ENCODE measurements at places on chromosomes 6 and 20.

GRCh38 chr6:107894809-107895396, 63.1 kb downstream of the SEC63 start:
- peak; percentile 91 for ATAC-seq

DNA sequence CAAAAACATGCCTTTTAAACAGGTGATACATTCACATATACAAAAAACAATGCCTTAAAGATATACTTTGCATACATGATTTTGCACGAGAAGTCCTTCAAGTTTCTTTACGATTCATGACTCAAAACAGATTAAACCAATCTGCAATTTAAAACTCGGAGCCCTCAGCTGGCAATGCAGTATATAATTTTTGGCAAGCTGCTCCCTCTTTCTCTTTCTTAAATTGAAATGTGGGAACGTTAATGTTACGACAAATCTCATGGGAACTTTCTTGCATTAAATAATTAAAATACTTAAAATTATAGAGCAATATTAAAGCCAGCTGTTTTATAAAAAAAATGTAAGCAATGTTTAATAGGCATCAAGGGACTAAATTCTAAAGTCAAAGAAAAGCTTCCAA, 334.6 kb downstream of the ESR1 start:
- ATAC-seq: no peak

DNA sequence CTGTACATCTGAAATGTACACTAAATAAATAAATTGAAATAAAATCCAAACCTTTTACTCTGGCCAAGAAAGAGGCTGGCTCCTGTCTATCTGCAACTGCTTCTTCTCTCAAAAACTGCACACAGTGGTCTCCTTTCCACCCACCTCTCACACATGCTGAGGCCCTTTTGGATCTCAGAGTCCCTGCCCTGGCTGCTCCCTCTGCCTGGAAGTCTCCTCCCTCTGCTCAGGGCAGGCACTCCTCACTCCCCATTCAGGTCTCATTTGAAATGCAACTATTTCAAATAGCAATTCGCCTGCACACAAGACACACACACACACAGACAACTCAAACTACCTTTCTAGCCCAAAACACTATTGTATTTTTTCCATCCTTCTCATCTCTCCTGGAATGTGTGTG, 348.8 kb downstream of the PKHD1 start:
- ATAC-seq: no peak

DNA sequence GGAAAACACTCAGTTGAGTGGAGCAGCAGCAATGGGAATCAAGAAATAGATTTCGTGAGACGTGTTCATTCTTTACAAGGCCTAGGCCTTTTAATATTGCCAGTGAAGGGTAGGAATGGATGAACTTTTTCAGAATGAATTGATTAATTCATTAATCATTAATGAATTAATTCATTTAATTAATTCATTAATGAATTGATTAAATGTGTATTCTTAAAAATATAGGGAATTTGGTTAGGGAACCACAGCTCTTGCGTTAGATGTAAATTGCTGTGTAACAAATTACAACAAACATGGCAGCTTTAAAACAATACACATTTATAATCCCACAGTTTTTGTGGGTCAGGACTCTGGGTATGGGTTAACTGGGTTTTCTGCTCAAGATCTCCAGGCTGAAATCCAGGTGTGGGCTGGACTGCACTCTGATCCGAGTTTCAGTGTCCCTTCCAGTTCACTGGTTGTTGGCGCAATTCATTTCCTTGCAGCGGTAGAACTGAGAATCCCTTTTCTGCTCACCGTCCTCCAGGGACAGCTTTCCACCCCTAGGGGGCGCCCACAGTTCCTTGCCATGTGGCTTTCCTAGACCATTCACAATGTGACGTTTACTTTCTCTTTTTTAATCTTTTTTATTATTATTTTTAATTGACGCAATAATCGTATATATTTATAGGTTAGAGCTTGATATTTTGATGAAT, 32.8 kb upstream of the BCAS1 start:
- peak; percentile 85 for ATAC-seq

DNA sequence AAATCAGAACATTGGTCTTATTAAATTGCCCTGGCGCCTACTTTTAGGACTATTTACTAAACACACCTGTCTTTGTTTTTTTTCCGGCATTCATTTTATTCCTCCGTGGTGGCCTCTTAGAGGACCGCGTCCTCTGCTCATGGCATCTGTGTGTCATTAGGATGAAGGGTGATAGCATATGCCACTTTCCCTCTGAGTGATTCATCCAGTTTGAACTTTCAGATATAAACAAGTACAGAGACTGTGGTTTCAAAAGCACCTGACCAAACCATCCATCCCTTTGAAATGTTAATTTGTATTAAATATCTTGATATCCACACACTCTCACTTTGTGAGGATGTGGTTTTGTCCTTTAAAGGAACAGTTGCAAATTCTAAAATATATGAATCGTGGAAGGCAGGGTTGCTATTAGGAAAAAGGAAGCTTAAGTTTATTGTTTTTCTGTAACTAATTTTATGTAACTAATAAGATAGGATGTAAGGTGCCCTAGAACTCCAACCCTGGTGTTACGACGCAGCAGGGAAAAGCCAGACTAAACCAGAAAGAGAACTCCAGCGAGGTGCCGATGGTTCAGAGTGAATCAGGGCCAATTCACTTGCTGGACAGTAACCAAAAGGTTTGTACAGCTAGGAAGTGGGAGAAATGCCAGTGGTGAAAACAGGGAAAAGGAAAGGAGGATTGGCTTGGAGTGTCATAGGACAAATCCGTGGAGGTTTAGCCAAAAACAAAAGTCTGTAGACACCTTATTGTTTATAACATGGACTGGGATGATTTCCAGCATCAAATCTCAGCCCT, 98.7 kb downstream of the SHLD1 start:
- ATAC-seq: no peak

DNA sequence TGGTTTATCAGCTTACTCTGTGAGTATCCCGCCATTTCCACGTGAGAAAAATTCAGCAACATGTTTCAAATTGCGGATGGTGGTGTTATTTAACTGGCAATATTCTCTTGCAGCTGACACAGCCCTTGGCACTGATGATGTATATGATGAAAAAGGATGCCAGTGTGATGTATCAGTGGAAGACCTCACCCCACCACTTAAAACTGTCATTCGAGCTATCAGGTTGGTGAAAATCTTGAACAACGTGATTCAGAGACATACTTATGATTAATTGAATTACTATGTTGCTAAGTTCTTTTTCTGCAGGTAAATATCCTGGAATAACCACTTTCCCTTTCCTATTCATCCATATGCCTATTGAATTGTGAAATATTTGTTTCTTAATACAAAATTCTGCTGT, 55.7 kb downstream of the KHDC1L start:
- ATAC-seq: no peak

DNA sequence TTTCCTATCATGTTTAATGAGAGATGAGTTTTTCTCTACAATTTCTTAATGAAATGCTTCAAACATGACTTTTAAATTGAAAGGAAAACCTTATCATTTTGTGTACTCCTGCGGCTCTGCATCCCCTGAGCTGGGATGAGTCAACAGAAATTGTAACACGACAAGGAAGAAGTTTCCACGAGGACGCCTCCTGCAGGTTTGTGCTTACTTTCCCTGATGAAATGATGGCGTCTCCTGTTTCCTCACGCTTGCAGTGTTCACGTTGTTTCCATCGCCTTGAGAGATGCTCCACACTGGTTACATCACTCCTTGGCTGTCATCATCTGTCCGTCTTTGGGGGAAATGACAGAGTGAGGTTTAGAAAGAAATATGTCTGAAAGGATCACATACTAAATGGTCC, 233.7 kb upstream of the ZFP64 start:
- no peak for ATAC-seq

DNA sequence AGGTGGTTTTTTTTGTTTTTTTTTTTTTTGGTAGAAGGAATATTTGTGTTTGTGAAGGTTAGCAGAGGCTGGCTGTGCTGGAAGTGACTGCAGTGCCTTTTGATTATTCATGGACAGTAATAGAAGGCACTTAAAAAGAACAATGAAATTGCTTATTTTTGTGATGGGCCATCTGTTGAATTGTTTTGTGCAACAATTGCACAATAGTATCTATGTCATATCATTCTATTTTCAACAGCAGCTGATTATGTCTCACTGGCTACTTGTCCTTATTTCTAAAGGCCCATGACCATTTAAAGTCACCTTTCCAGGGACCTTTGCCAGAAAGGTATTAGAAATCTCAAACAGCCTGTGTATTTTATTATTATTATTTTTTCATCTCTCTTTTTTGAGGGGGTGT, 70.6 kb downstream of the AFG1L start:
- ATAC-seq: no peak
